HCEC 1CT (cell line): ENCODE measurements at places on chromosomes 11 and 22.

- DNase-seq, result peak; percentile 54
Measured at GRCh38 chr11:119144825-119145486, 3.9 kb upstream of the ABCG4 start.

DNA sequence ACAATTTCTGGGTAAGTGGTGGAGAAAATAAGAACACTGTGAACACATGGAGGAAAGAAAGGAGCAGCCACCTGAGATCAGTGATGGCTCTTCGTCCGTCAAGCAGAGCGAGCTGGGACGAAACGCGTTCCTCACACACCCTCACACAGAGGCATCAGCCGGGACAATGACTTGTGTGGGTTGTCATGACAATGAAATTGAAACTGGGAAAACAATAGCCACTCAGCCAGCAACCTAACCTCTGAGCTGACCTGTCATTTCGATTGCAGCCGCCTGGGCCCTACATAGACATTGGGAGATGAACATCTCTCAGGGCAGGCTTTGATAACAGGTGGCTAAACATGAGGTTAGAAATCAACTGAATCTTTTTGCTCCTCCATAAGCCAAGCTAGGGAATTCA is 51.3 kb downstream of the TRIM29 start:
- no peak for DNase-seq

GRCh38 chr11:114080219-114080618 is 20.7 kb downstream of the ZBTB16 start:
- peak; percentile 86 for DNase-seq

- no peak for DNase-seq
Measured at GRCh38 chr11:111765320-111765983, 737 bp downstream of the PPP2R1B start.

- DNase-seq, result peak; percentile 96
Measured at GRCh38 chr11:65040847-65041622, at the start of gene SAC3D1. Gene SAC3D1, plus strand, starts transcription at chr11:65041210. Its CDS starts 83 bp downstream, at chr11:65041293.

DNA sequence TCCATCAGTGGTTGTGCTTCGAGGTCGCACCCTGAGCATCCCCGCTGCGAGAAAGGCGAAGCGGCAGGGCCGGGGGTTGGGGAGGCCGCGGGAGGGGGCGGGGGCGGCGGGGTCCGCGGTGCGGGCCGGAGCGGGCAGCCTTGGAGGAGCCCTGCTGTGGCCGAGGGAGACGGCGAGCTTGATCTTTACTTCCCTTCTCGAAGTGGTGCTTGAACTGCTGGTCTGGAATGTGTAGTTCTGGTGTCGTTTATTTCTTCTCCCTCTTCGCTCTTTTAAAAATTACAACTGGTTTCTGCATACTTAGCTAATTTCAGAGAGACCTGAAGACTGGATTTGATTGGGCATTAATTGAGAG is 1.1 kb downstream of the APLP2 start:
- peak; percentile 26 for DNase-seq

DNA sequence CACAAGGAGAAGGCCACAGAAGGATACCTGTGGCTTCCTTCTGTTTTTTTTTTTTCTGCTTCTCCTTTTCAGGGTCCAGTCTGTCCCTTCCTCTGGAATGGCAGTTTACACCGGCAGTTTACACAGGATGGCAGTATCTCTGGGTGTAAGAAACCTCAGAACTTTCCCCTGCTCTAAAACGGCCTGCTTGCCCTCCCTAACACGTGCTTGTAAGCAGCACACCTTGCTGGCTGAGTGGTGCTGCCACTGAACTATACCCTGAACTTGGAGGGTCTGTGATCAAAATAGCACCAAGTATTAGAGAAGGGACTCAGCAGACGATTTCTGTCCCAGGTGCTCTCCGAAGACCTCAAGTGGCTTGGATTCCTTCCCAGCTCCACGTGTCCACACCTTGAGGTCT is 904 bp upstream of the OPCML start:
- no peak for DNase-seq

DNA sequence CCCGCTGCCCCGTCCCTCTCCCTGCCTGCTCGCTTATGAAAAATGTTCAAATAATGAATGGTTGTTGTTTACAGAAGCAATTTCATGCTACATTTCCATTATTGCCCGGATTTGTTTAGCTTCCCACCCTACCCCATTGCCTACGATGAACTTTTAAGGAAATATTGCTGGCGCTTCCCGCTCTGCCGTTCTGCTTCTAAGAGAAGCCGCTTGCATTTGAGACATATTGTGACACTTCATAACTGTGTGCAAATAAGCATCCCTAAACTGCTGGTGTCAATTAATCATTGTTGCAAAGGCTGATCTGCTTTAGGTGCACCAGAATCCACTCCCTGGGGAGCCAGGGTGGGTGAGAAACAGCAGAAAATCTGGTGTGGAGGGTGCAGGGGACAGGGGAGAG is 52.3 kb upstream of the LMO1 start:
- no peak for DNase-seq

DNA sequence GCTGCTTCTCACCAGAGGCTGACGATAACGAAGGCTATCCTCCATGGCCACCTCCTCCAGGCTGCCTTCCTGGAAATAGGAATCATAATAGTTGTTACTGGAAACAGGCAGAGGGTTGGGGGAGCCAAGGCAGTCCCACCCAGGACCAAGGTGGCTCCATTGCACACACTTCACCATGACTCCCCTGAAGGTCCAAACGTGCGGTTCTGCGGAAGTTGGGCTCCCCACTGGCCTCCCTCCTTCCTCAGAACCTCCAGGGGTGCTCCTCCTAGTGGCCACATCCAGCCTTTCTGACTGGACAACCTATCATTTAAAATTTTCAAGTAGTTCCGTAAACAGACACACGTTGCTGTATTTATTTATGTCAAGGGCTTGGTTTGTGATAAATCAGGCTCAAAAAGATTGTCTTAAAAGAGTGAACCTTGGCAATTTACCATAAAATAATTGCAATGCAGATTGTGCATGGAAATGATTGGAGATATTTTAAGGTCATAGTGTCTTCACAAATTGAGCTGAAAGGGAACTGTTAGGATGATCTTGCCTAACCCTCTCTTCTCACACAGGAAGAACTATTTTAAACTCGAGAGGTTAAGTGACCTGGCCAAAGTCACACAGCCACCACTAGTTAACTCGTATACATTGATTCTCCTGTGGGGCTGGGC is 1.4 kb upstream of the TCN2 start:
- peak; percentile 58 for DNase-seq

DNA sequence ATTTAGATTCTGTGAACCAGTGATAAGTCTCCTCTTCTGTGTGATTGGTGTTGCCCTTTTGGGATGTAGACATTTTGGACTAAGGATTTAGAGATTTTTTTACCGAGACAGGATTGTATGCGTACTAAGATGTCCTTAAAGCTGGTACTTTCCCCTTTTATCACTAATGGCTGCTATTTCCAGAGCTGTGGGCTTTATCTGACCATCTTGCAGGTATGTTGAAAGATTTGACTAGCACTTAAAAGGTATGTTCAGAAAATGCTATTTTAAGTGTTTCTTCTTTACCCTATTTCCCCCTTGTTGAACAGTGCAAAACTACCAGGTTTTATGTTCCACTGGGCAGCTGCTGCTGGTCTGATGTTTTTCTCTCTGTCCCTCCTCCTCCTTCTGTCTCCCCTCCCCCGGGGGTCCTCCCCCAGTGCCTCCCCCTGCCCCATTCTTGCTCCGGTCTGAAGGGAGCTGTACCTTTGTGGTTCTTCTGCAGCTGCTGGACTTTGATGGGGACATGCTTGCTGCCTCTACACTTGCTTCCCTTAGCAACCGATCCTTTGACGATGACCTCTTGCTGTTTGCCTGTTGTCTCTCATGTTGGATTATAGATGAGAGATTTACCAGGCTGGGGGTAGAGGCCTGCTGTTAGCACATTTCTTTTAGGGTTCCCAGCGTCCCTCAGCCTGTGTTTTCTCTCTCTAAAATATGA is 59.6 kb downstream of the ZNRF3 start:
- no peak for DNase-seq

GRCh38 chr11:24949406-24949805 is 452.6 kb downstream of the LUZP2 start:
- DNase-seq, result peak; percentile 22

DNA sequence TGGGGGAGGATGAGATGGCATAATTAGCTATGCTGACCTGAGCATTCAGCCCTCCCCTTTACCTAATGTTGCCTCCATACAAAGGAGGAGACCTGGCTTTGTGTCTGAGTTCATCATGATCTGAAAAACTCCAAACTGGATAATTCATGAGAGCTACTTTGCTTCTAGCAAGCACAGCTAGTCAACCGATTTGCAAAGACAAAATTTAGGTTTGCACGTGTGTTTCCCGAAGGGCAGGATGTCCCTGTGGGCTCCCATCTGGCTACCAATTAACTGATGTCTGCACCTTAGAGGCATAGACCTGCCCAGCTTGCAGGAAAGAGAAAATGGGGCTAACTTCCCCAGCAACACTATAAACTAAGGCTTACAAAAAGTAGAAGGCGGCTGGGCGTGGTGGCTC is 42.2 kb upstream of the POU2AF1 start:
- DNase-seq, result no peak

- DNase-seq, result no peak
Measured at GRCh38 chr11:94025690-94026394, 4.7 kb downstream of the HEPHL1 start.

DNA sequence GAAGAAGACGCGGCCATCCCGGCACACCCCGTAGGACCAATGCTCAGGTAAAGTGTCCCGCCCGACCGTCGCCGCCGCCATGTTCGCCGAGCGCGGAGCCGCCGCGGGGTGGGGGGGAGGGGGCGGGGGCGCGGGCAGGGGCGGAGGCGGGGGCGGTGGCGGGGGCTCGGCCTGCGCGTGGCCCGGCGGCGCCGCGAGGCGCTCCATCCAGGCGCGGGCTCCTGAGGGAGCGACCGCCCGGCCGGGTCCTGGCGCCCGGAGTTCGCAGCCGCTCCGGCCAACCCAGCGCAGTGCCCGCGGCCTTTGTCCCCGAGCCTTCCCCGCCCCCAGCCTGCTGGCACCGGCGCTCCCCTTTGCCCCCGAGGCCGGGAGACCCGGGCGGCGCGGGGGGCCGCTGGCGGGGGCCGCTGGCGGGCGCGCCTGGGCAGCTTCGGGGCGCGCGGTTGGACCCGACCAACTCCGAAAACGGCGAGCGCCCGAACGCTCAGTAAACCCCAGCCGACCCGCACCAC is at the start of gene PLEKHA7:
TSS of gene PLEKHA7 (minus strand) at position 94 of the 512 bp plus-strand sequence. CDS start at position 81, 13 bp downstream.
- DNase-seq, result no peak

DNA sequence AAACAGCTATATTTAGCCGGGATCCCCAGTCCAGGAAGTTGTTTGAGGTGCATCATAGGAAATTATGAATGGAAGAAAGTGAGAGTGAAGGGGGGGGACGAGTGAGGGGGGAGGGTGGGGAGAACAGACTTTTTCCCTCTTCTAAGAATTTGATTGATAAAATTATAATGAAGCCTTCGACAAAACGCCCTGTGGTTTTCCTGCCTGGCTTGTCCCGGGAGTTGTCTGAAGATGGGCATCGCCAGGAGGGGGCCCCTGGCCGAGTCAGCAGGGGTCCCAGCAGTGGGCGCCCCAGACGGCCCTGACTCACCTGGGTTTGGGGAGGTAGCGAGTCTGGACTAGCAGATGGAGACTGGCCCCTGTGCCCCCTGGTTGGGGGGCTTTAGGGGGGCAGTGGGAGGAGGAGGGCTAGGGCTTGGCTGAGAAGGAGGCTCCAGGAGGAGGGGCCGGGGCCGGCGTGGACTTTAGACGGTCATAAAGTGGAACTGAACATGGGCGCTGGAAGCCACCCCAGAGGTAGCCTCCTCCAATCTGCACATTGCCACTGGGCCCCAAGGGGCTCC is 336 bp upstream of the LIF start:
- DNase-seq, result no peak

DNA sequence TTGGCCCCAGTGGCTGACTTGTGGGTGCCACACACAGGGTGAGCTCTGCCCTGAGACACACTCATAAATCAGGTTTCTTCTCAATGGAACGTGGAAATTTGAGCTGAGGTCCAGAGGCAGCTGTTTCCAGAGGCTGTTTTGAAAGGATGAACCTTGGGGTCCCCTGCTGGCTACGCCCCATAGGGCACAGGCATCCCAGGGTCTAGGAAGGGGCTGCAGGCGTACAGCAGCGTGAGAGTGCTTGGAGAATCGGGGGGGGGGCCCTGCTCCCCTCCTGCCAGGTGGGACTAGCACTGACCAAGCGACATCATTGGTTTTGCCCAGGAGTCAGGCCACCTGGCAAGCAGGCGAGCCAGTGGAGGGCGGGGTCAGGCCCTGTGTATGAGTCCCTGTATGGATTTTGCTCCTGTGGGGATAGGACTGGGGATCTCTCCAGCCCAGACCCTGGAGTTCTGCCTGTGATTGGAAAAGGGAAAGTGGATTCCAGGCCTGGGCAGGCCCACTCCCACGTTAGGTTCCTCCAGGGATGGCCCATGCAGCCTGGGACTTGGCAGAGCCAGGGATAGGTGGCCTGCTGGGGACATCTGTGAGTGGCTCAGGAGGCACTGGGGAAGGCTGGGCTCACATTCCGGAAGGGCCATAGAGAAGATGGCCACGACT is 61.0 kb downstream of the FBXO7 start:
- no peak for DNase-seq

- DNase-seq, result peak; percentile 81
Measured at GRCh38 chr11:19419021-19419750, 178.4 kb upstream of the E2F8 start.

DNA sequence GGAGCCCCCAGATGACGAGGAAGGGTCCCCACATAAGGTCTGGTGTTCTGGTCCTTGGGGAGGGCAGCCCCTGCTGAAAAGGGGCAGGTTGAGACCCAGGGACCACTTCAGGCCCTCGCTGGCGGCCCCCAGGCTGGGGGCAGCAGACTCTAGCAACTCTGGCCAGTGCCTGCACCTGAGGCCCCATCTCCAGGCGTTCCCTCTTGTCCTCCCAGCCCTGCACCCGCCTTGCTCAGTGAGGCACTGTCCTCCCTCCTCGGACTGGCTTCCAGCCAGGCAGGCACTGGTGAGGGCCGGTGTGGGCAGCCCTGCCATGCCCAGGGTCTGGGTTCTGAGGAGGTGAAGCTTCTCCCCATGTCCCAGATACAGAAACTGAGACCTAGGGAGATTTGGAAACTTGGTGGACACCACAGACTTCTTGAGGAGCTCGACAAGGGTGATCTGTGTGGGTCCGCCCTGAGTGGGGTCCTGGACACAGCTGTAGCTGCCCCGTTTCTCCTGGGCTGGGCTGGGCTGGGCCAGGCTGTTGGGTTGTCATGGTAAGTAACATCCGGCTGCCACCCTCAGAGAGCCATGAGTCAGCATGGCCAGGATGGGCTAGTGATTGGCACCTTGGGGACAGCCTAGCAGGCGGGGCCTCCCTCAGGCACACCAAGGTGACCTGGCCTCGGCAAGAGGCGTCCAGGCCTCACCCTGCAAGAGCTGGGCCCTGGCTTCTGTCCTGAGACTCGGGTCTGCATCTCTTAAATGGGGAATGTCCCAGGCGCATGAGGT is 11.1 kb upstream of the PHLDA2 start:
- no peak for DNase-seq

DNA sequence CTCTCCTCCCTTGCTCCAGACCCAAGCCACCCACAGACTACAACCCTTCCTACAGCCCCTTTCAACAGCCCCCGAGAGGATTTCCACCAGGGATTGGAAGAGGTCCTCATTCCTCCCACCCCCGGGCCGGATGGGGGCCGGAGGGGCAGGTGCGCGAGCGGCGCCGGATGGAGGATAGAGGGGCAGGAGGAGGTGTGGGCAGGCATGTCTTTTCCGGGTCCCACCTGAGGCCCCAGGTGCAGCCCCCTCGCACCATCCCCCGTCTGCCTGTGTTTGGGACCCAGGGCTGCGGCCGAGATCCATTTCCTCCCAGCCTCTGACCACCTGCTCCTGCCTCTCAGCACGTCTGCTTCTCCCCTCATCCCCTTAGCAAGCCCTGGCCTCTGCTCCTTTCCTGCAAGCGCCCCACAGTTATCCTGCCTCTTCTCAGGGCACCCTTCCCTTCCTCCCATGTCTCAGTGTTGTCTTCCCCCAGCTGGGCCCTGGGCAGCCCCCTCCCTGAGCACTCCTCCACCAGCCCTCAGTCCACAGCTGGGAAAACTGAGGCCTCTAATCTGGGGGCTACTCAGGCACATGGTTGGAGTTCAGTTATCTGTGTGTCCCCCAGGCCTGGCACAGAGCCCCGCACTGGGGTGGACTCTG is 19.3 kb upstream of the CBX7 start:
- DNase-seq, result no peak
